Activated T-cell treated with anti-CD3 and anti-CD28 coated beads, Interleukin-2, amount 50 U/mL, for 48 hours (primary cell): ENCODE measurements at places on chromosomes 5 and 9.

DNA sequence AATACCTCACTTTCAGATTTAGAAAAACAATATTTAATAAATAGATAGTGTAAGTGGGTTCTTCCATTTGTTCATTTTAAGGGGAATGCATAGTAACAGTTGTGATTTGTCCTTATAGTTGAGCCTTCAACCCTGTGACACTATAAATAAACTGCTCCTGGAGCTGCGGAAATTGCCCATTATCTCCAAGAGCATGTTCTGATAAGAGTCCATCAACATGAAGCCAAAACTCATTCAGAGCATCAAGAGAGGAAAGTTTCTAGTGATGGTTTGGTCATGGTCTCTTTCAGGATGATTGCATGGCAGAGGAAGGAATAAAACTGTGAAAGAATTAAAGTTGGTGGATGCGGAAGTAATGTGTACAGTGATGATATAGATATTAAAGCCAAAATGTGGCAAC lies 772.1 kb upstream of the DMAC1 start:
- no peak for DNase-seq

DNA sequence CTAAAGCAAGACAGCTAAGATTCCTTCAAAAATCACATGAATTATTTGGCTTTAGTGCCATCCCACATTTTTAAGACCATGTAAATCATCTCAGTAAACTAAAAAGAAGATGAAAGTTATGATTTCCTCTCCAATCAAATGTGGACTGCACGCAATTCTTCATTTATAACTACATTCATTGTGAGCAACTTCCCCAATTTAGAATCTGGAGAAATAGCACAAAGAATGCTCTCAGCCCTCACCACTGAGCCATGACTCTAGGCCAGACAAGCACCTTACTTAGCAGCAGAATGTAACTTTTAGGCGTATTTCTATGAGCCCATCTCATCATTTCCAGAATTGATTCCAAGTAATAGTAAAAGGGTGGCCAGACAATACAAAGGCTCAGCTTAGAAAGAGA lies 616.6 kb downstream of the TLE1 start:
- no peak for DNase-seq

DNA sequence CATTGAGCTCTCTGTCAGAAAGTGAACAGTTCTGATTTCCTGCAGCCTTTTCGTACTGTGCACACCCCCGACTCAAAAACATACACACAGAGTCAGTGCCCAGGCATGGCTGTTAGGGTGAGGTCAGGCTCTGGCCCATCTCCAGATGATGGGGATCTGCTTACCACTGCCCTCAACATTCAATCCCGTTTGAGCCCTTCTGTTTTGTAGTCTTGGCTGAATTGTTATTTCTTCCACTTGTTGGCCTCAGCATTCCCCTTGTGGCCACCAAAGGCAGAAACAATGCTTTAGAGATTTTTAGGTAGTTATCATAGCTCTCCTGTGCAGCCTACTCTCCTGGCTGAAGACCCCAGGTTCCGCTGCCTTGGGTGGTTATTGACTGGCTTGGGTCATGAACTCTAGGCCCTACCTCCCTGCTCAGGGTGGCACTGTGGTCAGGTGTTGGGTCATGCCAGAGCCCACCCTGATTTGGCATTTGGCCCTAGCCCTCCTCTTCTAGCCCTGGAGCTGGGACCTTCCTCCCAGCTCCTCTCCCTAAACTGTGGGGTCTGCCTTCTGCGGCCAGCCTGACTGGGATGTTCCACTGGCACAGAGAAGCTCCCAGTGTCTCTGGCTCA lies 7.8 kb upstream of the MYOZ3 start:
- no peak for DNase-seq

DNA sequence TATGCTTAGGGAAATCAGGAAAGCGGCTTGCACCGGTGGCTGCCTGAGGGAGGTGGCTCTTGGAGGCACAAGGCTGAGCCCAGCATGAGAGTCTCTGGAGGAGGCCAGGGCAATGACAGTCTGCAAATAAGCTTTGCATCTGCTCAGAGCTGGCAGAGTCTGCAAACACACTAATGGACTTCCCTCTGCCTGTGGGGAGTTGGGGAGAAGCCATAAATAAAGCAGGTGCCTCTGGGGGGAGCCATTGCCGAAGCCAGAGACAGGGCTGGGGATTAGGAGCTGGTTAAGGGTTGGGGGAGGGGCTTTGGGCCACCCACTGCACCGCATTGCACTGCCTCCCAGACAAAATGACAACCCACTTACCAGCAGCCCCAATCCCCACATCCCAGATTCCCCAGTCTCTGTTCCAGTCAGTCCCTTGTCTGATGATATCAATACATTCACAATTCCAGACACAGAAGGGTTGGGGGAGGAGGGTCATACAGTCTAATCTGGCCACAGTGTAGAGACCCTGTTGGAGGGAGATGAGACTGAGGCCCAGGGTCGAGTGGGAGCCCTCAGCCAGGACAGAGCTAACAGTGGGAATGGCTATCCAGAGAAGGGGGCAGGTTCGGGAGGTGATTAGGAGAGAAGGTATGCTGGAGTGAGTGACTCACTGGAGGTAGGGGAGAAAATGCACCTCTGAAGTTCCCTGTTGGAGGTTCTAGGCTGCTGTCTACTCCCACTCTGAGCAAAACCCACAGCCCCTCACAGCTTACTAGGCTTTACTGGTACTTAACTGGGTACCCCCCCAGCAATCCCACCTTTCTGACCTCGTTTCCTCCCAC lies 53.7 kb downstream of the PAX5 start:
- DNase-seq = no peak

DNA sequence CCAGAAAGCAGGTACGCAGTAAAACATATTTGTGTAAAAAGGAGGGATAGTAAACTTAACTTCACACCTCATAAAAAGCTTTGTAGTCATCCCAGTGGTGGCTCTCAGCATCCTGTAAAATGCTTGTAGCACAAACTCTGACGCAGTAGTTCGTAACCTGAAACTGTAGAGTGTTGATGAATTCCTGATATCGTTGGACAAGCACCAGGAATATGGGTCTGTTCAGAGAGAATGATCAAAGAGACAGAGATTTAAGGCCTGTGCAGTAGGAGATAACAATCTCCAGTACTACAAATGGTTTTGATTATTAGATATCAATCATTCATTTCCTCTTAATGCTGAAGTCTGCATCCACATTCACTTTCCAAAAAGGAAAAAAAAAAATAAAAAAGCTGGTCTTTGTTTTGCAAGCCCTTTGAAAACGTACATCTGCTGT lies 148.5 kb downstream of the KIAA0825 start:
- DNase-seq = no peak

DNA sequence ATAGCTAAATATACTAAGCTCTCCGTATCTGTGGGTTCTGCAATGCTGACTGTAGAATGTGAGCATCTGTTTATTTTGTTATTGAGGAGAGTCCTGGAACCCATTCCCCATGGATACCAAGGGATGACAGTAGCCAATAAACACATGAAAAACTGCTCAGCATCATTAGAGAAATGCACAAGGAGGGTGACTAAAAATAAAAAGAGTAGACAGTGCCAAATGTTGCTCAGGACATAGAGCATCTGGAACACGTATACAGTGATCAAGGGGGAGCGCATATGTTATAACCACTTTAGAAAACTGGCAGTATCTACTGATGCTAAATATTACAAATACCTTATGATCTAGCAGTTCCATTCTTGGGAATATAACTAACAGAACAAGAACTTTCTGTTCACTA lies 31.0 kb downstream of the MARCHF6 start:
- DNase-seq = no peak

GRCh38 chr5:79729679-79730078 lies 40.0 kb downstream of the CMYA5 start:
- no peak for DNase-seq

GRCh38 chr9:19510907-19511306 lies 102.1 kb downstream of the ACER2 start:
- DNase-seq = no peak

- DNase-seq = no peak
Measured at GRCh38 chr9:135501261-135502167, 1.0 kb downstream of the MRPS2 start.

DNA sequence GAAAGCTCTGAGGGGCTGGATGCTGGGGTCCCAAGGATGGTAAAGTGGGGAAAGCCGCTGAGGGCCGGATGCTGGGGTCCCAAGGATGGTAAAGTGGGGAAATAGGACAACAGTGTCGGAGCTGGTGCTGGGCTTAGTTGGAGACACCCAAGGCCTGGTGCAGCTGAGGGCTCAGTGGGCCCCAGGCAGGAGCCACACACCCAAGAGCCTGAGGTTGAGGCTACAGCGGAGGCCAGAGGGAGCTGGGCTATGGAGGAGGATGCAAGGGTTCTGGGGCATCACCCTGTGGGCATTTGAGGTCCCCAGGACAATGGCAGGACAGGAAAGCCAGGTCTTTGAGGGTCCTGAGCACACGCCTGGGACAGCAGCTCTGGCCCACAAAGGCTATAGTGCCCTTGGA lies 19.1 kb upstream of the SLC9A3 start:
- DNase-seq = no peak

DNA sequence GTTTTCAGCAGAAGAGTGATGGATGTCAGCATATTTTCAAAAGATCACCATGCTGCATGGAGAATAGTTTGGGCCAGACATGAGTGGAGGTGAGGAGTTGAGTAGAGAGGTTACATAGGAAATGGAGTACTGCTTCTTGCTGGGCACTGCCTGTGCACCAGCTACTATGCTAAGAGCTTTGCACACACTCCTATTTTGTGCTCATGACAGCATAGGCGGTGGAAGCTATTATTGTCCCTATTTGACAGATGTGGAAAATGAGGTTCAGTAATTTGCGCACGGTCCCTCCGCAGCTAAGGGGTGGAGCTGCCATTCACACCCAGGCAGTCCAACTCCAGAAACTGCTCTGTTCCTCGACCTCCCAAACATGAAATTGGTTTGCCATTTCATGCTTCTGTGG lies 67.8 kb downstream of the ENTREP1 start:
- no peak for DNase-seq

DNA sequence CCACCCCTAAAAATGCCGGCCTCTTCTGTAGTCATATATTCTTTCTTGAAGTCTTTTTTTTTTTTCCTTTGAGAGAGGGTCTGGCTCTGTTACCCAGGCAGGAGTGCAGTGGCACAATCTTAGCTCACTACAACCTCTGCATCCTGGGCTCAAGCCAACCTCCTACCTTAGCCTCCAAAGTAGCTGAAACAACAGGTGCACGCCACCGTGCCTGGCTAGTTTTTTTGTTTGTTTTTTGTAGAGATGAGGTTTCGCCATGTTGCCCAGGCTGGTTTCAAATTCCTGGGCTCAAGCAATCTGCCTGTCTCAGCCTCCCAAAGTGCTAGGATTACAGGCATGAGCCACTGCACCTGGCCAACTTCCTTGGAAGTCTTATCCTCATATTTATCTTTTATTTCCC lies 19.1 kb downstream of the SREK1IP1 start:
- DNase-seq = no peak

- no peak for DNase-seq
Measured at GRCh38 chr5:32434221-32434620, 10.3 kb downstream of the ZFR start.

DNA sequence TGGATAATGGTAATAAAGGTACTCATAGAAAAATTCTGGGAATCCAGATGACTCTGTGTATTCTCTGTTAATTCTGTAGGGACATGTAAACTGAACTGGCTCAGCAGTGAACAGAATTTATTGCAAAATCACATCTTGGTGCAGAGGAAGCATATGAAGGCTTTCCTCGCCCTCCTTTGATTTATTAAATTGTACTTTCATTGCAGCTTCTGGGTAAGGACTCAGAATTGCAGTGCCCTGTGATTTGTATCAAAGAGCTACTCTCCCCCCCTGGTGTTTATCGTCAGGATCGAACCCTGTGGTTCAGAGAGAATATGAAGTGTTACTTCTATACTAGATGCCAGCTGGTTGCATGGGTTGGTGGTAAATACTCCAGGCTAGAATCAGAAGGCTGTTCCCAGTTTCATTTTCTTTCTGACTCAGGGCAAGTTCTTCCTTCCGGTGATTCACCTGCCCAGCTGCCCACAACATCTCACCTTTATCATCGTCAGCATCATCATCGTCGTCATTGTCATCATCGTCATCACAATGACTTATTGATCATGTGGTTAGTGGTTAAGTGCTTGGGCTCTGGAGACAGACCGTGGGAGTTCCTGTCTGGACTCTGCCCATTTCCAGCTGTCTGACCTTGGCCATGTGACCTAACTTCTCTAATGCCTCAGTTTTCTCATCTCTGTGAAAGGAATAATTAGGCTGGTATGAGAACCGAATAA lies 238.8 kb downstream of the ARHGAP26 start:
- DNase-seq = peak; percentile 83

DNA sequence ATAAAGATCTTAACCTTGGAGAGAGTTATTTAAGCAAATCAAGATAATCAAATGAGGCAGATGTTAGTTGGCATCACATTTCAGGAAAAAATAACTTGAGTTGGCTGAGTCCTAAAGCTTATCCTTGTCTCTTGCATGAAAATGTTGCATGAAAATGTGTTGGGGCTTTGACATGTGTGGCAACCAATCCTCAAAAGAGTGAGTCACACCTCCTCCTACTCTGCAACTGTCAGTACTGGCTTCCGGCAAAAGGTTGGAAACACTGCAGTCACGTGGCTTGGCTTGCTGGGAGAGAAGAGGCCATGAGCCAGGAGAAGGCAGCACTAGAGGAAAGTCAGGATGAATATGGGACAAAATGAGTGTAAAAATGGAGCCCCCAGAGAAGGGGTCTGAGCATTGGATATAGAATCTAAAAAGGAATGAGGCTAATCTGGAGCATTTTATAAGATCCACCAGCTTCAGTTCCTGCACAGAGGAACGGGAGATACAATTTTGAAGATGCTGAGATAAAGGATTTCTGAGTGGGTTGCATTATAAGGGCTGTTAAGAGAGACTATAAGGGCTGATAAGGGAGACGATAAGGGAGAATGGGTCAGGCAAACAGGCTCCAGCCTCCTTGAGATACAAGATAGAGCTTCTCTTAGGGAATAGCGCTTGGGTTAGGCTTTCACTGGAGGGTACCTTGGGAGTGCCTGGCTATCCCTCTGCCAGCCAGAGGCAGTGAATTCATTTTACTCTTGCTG lies 43.1 kb downstream of the SPATA31D1 start:
- no peak for DNase-seq

DNA sequence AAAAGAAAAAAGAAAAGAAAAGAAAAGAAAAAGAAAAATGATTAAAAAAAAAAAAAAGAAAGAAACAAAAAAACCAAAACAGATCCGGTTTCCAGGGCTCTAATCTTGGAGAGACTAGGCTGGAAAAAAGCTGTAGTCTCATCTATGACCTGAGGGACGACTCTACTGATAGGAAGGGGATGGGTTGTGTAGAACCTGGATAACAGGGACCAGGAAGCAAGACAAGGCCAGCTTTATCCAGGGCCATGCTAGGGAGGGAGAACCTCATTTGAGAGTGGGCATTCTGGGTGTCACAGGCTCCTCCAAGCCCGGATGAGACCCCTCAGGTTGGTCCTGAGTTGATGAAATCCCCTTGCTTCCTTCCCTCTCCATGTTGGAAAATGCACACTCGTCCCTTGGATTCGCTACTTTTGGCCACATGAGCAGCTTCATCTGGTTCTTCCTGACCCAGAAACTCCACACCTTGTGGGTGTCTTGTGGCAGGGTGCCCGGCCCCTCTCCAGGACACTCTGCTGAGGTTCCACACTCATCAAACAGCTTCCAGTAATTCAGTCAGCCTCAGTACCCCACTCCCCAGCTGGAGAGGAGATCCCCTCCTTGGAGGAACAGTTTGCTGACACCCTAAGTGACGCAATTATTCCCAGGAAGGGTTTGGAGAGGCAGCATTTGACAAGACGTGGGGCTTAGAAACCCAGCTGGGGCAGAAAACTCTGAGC lies 71.1 kb upstream of the LHFPL2 start:
- no peak for DNase-seq
